Right lobe of liver (tissue), 6 donors: ENCODE measurements at places on chromosomes 16 and 17. TPM values are rescaled to one million over a fixed set of nuclear protein-coding genes. Genes with fewer than 3 reads are reported as not detected.

GRCh38 chr17:49373115-49373514 lies 11.1 kb upstream of the ZNF652 start:
- DNase-seq, result no peak

- DNase-seq, result no peak
Observed at GRCh38 chr17:75041656-75042280, 5.0 kb downstream of the ATP5PD start.

DNA sequence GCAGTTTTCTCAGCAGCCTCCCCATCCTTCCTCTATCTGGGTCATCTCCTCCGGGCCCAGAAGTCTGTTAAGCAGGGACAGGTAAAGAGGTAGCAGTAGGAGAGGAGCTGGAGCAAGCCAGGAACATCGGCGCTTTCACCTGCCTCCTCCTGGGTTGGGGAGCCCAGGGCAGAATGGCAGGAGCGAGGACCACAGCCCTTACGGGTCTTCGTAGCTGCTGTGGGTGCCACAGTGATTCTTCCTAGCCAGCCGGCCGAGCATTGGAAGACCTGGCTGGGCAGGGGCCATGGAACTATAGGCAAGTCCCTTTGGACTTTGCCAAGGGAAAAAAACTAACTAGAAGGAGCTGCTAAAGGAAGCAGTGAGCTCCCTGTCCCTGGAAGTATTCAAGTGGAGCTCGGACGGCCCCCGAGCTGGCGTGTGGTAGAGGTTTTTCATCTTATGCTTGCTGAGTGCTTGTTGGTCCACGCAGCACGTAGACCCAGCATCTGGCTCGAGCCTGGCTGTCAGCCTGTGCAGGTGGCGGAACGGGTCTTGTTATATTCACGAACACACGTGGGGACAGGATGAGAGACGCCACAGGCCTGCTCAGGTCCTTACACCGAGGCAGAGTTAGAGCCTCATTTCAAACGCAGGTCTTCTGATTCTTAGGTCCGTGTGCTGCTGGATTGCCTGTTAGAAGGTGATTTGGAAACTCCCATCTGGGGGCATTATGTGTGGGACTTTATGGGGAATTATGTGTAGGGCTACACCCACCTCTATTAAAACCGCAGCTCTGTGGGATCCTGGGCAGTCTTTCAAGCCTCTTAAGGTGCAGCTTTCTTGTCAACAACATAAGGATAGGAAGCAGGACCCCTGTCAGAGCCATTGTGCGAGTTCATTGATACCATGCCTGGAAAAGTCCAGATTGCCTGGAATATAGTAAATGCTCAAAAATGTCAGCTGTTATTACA lies 54.8 kb downstream of the OR1D5 start:
- DNase-seq, result no peak

GRCh38 chr16:57265850-57266530 lies 18.5 kb downstream of the PLLP start:
- no peak for DNase-seq

DNA sequence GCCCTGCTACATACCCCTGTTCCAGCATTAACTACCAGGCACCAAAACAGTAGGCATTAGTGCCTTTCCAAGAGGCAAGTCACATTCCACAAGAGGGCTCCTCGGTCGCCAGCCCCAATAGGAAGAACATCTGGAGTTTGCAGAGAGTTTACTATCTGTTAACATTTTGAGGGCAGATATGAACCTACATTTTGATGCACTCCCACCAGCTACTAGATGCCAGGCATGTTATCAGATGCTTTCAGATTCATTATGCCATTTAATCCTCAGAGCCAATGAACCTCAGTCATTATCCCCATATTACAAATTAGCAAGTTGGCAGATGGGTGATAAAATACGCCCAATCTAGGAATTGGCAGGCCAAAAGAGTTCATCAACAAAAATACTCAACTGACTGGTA lies 4.2 kb upstream of the CMTM2 start:
- no peak for DNase-seq

- DNase-seq, result no peak
Observed at GRCh38 chr16:68643847-68644246, 1.3 kb upstream of the CDH3 start.

DNA sequence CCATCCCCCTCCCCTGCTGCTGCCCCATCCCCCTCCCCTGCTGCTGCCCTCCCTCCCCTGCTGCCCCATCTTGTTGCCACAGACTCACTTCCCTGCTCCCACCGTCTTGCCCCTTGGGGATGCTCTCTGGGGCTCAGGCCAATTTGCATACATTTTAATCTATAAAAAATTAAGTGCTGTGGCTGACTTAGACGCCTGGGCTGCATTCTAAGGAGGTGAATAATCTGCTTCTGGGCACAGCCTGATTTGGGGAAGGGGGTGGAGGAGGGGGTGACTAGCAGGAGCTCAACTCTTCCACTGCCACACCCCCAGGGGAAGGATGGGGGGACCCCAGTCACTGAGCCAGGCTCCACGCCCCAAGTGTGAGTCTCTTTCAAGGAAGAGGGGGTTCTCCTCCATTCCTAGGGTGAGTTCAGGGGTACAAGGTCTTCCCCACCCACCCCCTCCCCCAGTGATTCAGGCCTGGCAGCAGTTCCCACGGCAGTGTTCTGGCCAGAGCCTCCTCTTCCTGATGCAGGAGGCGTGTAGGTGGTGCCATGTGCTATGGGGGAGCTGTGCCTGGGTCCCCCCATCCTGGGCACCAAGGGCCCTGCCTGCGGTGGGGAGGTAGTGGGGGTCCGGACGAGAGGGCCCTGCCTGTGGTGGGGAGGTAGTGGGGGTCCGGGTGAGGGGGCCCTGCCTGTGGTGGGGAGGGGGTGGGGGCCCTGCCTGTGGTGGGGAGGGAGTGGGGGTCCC lies 5.0 kb downstream of the DPH1 start:
- DNase-seq, result no peak

GRCh38 chr17:45319239-45319703 lies 2.5 kb upstream of the MAP3K14 start:
- DNase-seq, result no peak

GRCh38 chr16:61862221-61863155 lies 173.8 kb downstream of the CDH8 start:
- no peak for DNase-seq

GRCh38 chr16:85568519-85568918 lies 44.6 kb upstream of the GSE1 start:
- DNase-seq, result peak; percentile 78

DNA sequence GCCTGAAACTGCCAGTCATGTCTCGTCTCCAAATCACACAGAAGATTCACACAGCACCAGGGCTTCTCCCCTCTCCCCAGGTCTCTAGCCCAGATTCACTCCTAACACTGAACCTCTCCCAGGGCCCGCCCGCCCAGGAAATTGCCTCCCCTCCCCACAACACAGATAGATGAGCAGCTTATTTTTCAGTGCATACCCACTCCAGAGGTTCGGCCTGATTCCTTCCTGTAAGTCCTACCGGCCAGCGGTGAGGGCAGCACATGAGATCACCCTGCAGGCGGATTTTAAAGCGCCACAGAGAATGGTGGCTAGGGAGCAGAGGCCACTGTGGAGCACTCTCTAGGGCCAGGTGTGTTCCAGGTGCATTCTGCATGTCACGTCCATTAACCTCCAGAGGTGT lies 301.8 kb downstream of the IRF8 start:
- DNase-seq, result no peak

- no peak for DNase-seq
Observed at GRCh38 chr16:69581297-69581696, 15.5 kb downstream of the NFAT5 start.

DNA sequence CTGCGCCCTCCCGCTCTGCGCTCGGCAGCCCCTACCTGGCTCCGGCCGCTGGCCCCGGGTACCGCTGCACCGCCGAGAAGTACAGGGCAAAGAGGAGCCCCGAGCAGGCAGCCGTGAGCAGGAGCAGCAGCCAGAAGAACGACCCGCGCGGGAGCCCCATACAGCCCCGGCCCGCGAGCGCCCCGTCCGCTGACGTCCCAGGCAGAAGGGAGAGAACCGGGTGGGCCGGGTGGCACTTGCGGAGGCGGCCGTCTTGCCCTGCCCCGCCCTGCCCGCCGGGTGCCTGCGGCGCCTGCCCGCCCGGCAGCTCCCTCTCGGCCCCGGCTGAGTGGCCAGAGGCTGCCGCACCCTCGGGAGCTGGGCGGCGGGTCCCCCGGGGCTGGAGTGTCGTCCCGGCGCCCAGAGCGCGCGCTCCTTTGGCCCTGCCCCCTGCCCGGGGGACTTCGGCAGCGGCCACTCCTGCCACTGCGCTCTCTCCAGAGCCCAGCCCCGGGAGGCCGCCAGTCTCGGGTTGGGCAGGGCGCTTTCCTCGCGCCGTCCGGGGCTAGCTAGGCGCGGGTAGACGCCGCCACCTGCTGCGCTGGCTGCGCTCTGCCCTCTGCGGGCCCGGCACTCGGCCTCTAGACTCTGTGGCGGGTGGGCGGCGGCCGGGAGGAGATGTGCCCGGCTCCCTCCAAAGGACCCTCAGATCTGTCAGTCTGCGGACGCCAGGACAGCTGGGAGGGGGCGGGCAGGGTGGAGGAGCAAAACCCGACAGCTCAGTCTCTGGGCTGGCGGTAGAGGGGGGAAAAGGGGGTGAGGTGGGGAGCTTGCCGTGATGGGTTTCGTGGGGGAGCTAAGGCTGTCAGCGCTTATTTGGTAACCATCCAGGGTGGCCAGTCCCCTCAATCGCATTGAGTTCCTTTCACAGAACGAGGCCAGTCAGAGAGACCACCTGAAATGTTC lies at the start of gene ST6GALNAC2:
Gene ST6GALNAC2, minus strand, starts transcription at position 212 of the 945 bp plus-strand sequence. Its CDS starts 52 bp downstream, at position 160.
- peak; percentile 83 for DNase-seq

DNA sequence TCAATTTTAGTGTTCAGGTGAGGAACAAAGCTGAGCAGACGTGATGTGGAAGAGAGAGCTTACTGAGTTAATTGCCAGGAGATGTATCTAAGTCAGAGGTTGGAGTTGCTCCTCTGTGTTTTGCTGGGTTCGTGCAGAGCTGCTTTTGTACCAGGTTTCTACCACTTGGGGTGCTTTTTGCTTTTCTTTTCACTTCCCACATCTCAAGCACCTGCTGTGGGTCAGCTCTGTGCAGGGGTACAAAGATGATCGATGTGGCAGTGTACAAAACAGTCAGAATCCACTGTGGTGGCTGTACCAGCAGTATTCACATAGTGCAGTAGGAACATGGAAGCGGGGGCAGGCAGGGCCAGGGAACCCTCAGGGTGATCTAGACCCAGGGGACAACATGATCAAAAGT lies 14.8 kb downstream of the UNK start:
- DNase-seq, result no peak

- DNase-seq, result no peak
Observed at GRCh38 chr17:45366049-45366448, 49.2 kb upstream of the MAP3K14 start.

- DNase-seq, result no peak
Observed at GRCh38 chr17:31096106-31096436, 1.3 kb downstream of the NF1 start.

DNA sequence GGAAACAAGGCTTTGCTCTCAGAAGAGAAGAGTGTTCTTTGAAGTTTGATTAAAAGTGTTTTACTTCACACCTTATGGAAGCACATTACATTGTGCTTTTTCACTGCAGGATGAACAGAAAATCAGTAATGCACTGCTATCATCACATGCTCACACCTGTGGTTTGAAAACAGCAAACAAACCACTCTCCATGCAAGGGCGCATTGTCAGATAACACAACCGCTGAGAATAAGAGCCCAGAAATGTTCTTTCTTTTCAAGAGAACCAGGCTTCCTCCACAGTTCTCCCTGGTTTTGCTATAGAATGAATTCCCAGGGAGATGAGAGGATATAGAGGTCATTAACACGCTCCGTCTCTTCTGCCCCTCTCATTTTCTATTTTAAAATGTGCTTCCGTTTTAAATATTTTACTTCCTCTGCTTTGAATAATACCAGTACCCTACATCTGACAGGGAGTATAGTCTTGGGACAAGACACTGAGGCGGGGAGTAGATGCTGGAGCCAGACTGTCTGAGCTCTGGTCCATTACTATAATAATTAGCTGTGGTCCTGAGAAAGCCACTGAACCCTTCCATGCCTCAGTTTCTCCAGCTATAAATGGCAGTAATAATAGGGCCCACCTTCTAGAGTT lies 71.6 kb downstream of the CDK5R1 start:
- DNase-seq, result no peak

GRCh38 chr17:82323514-82324234 lies 6.3 kb upstream of the CD7 start:
- DNase-seq, result peak; percentile 54

- DNase-seq, result no peak
Observed at GRCh38 chr17:51152766-51153209, 571 bp upstream of the NME1 start.

DNA sequence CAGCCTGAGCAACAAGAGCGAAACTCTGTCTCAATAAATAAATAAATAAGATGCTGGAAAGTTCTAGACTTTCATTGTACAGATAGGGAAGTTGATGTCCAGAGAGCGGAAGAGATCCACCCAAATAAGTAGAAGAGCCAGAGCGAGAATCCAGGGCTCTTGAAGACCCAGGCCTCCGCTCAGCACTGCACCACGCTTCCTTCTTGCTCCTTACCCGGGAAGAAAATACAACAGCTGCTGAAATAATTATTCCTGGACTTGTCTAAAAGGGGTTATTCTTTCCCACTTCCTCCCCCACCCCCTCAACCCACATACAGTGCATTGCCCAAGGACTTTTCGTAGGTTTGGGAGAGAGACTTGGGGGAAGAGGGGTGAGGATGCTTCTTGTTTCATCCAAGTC lies 26.7 kb downstream of the CDK5RAP3 start:
- no peak for DNase-seq

GRCh38 chr16:27322858-27323780 lies 9.3 kb downstream of the IL4R start:
- DNase-seq, result peak; percentile 90

- DNase-seq, result peak; percentile 57
Observed at GRCh38 chr16:67934306-67935100, 2.1 kb downstream of the PSMB10 start.

DNA sequence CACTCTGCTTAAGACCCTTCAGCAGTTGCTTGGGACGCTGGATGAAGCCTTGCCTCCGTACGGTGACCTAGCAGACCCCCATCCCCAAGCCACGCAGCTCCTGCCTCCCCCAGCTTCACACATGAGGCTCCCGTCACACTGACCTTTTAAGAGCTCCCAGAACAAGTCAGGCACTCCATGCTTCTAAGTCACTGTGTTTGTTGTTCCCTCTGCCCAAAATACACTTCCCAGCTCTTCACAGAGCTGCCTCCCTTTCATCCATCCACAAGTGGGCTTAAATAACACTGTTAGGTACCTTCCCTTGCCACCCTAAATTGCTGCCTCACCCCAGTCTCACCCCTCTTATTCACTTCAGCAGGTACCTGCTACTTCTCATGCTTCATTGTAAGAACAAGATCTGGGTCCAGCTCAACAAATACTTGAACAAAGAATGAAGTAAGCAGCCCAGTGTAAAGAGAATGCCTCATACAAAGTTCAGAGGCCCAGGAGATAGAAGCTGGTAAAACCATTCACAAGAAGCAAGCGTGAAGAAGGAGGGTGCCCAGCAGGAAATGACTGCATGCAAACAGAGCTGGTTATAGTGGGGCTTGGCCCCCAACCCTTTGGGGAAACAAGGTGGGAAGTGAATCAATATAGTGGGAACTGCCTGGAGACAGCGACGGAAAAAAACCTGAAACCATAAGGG lies 5.8 kb downstream of the ZC3H7A start:
- no peak for DNase-seq

RPL27 gene
- total RNA-seq, result 507 TPM

KREMEN2 gene
- total RNA-seq, result not detected

SBK1 gene
- 0.04 TPM for total RNA-seq

NIP7 gene
- 11.3 TPM for total RNA-seq

PABPN1L gene
- total RNA-seq, result not detected

CETP gene
- 1.4 TPM for total RNA-seq

OMG gene
- not detected for total RNA-seq

C17orf50 gene
- total RNA-seq, result not detected

HOXB2 gene
- 1.9 TPM for total RNA-seq

FTSJ3 gene
- total RNA-seq, result 20.6 TPM

SUMO2 gene
- total RNA-seq, result 118 TPM

TM4SF5 gene
- total RNA-seq, result 215 TPM

SLC52A1 gene
- 0.13 TPM for total RNA-seq

NPIPB2 gene
- 3.4 TPM for total RNA-seq

HOXB6 gene
- 0.68 TPM for total RNA-seq

CIITA gene
- 6.4 TPM for total RNA-seq
